Choroid plexus epithelial cell (primary cell): ENCODE measurements at places on chromosomes 12 and 14.

DNA sequence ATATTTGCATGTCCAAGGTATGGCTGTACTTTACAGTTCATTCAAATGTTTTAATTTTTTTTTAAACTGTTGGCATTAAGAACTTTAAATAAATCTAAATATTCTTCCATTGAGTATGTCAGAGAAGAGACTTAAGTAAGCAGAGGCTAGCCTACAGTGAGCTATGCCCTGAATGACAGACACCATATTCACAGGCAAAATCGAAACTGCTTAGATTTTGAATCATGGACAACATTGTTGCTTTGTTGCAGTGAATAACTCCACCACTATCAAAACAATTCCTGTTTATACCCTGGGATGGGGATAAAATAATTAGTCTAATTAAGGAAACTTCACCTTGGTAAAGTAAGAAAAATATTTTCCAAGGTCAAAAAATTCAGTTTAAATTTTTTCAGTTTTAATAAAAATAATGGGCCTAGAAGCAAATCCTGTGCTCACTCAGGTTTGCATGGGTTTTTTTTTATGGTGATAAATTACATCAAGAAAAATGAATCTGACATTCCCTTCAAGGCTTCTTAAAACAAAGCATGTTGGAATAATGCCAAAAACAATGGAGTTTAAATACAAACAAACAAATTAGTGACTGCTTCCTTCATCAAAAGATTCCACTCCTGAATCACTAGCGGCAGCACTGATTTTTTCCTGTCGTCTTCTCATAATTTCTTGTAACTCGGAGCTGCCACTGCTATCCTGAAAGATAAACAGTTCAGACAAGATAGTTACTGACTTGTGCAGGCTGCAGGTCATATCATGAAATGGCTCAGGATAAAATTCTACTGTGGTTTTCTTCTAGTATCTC, 168.2 kb downstream of the EPS8 start:
- DNase-seq, result peak; percentile 61

GRCh38 chr12:30457621-30458289, 237.9 kb downstream of the IPO8 start:
- DNase-seq, result peak; percentile 84

DNA sequence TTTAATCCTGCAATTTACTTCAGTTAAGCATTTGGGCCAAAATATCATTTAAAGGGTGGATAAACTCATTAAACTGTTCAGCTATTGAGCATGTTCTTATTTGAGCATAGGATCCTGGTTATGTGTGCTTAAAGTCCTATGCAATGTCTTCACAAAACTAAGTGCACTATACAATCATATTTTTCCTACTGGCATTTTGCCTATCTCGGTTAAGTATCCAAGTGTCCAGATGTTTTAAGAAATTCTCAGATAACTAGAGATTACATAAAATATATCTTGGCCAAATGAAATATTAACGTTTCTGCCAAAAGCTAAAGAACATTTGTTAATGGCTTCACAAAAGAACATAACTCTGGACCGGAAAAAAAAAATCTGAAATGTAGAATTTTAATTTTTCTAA, 250.8 kb upstream of the LRFN5 start:
- no peak for DNase-seq

GRCh38 chr14:23663711-23664110, 27.5 kb downstream of the DHRS2 start:
- DNase-seq, result no peak

DNA sequence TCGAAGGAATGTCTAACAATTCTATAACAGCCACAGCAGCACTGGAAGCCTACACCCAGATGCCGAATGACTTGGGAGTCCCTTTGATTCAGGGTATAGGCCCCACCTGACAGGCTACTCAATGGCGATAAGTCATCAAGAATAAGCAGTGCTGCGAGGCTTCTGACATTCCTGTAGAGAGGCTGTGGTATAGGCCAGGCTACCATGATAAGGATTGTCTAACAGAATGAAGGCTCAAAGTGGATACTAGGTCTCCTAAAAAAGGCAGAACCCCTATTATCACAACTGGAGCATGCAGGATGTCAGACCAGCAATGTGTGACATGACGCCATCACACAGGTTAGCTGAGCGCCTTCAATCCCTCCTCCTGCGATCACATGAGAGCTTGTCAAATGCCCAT, 53.2 kb downstream of the ZFP36L1 start:
- no peak for DNase-seq

GRCh38 chr12:116837097-116837496, 44.1 kb downstream of the HRK start:
- no peak for DNase-seq

DNA sequence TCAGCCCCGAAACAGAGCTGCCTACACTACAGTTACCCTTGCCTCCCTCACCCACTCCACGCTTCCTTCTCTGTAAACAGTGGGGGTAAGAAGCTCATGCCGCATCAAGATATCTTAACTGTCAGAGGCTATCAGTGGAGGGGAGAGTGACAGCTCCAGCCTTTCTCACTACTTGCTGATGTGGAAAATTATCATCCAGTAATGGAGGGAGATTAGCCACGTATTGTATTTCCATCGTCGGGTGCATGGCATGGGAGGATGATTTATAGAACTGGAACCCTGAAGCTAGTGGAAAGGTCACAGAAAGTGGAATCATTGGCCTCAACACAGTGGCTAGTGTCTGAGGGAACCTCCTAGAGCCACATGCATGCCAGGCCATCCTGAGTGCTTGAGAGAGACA, 270.9 kb upstream of the FKBP4 start:
- DNase-seq, result no peak

DNA sequence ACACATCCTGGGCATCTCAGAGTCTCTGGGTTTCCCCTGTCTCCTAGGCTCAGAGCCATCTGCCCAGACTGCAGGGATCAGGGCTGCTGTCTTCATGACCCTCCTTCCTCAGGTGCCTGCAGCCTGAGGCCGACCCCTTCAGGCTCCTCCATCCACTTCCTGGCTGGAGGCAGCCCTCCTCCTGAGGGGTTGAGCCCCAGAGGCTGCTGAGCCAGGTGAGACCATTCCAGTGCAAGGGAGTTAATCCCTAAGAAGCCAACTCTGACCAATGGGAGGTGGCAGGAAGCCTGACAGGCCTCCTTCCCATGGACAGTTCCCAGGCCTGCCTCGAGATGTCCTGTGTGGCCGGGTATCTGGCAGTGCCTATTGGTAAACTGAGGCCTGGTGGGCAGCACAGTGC, 8.4 kb upstream of the PPP4R4 start:
- DNase-seq, result no peak

DNA sequence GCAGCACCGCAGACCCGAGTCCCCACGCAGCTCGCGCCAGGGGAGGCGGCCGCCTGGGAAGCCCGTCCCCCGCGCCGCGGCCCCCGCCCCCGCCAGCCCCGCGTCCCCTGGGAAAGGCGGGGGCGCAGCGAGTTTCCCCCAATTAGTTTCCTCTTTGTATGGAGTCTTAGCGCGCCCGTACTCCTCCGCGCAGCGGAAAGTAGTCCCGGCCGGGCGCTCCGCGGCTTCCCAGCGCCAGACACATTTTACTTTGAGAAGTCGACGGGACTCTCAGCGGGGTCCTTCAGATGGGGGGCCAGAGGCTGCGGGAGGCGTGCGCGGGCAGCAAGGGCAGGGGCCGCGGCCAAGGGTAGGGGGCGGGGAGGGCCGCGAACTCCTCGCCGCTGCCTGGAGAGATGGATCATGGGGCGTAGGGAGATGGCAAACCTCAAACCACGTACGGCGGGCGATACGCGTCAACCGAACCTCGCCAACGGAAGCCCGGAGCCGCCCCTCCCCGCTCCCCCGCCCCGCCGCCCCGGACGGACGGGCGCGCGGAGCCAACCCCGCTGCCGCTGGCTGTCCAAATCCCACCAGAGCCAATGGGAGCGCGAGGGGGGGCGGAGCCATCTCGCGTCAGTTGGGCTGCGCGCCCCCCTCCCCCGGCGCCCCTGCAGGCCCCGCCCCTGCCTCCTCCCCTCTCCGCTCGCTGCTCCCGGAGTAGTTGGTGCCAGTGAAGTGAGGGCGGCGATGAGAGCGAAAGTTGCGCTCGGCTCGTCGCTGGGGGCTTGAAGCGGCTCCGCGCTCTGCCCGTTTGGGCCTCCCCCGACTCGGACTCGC, at the start of gene RCOR1:
Gene RCOR1, plus strand, starts transcription at position 706 of the 819 bp plus-strand sequence. CDS start 238 bp downstream, outside the sequence.
- DNase-seq, result peak; percentile 98

DNA sequence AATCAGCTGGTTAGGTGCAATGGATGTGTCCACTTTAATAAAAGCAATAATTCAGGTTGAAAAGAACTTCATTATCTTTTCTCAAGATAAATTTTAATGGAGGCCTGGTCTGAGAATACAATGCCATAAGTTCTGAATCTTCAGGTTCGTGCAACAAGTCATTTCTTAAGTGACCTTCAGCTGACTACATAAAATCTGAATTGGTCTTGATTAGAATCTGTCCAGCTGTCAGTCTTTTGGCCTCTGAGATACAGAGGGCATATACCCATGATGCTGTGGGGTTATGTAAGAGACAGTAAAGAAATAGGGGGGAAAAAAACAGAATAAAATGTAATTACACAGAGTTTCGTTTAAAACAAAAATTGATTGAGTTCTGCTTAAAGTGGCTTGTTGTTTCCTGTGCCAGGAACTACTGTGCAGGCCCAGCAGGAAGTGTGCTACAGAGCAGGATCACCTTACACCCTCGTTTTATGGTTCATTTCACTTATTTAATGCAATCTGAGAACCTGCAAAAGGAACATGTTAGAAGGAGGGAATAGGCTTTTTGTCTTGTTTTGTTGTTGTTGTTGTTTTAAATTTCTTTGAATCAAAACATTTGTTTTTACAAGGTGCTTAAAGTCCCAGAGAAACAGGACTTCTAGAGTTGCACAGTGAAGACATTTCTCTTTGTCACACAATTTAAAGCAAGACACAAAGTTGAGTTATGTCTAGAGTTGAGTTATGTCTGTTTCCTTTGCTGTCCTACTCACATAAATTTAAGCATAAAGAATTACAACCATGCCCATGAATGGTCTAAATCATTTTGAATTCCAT, 64.2 kb downstream of the LGR5 start:
- peak; percentile 2 for DNase-seq

DNA sequence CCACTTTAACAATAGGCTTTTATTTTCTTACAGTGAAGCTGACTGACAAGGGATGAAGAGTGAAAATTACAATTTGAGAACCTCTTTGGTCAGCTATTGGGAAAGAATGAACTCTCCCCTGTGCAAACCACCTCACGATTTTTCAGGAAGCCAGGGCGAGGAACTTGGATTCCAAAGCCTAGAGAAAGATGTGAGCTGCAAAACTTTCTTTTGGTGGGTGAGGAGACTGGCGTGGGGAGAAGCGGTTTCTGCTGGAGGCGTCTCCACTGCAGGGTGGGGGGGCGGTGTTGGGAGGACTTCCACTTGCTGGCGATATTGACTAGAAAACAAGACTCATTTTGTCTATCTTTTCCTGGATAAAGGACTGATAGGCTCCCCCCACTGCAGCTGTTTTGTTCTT, 59.3 kb upstream of the VRK1 start:
- DNase-seq, result no peak

DNA sequence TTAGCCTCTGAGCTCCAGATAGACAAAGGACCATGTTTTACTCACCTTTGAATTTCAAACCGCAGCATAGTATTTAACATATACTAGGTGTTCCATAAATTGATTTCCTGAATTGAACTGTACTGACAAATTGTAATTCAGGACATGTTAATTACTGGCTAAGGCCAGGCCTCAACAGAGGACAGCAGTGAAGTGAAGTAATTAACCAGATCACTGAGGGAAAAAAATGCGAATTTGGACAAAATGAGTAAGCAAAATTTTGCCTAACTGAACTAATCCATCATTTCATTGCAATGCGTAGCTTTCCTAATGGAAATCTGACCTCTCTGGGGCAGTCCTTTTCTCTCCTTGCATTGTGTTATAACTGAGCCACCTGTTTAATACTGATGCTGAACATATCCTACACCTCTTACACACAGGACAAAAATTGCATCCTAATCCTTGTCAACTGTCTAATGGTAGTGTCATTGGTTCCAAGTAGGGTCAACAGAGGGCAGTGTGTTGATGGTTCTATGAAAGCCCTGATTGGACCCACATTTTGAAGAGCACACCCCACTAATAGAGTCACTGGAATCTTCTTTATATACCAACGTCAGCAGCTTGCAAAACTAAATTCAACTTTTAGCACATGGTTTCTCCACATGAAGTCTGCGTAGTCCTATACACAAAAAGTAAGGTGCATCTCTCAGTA, 148.4 kb downstream of the SLC25A21 start:
- no peak for DNase-seq

- no peak for DNase-seq
These were observed 77.3 kb downstream of the IRF2BPL start for GRCh38 chr14:76951166-76951565.
